ENCODE measurements at places on chromosomes 7 and 10.

DNA sequence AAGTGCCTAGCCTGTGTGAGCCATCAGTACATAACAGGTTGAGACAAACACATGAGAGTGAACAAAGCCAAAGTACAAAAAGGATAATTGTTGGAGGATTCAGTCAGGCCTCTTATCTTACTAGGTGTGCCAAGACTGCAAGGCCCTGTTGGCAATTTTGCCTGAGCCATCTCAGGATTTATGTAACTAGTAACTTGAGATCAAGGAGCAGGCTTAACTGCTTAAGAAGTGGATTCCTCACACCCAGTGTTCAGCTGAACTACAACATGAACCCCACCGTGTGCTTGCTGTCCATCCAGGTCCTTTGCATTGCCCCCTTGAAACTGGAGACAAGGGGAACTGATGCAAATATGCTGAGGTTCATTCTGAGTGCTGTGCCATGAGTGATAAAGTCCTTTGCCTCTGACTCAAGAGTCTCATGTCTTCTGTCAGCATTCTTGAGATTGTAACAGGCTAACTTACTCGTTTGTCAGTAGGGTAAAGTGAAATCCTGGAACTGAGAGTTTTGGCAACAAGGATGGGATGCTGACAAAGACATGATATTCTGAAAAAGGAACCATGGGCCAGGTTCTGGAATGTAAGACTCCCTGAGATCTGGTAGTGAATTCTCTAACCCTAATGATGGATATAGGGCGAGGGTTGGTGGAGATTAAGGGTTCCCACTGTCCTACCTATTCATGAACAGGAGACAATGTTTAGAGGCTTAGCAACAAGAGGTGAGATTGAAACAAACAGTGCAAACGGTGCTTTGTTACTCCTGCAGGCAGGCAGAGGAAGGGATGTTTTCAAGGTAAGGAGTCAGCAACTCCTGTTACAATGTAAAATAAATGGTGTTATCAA, 44.1 kb upstream of the GATAD1 start:
- DNase-seq: no peak

- DNase-seq: no peak
These were observed 214.2 kb downstream of the WDR11 start for GRCh38 chr10:121065330-121065729.

- DNase-seq: peak; percentile 44
These were observed 1.2 kb downstream of the CCM2 start for GRCh38 chr7:45001138-45001694.

DNA sequence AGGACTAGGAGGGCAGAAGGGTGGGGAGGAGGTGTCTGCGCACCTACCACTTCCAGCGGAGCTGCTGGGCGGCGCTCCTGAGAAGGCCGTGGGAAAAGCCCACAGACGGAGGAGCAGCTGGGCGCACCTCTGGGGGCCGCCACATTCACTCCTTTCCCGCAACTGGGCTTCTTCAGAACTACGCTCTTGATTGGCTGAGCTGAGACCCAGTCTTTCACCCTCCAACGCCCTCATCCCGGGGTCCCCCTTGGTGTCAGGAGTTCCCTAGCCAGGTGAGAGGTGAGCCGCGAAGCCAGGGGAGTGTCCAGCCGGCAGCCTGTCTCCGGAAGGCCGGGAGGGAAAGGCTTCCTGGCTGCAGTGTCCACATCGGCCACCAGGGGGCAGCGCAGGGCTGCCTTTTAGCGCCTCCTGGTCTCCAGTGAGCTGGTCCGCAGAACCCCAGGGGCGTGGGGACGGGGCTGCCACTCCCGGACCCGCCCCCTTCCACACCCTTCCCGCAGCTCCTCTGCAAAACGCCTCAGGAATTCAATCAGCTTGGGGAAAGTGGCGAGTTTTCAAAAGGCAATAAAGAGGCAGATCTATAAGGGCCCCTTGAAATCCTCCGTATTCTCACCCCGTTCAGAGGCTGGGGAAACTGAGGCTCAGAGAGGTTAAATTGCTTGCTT, 98.8 kb downstream of the CHST15 start:
- DNase-seq: peak; percentile 76

- no peak for DNase-seq
These were observed 31.3 kb downstream of the GRID1 start for GRCh38 chr10:86335257-86335656.

DNA sequence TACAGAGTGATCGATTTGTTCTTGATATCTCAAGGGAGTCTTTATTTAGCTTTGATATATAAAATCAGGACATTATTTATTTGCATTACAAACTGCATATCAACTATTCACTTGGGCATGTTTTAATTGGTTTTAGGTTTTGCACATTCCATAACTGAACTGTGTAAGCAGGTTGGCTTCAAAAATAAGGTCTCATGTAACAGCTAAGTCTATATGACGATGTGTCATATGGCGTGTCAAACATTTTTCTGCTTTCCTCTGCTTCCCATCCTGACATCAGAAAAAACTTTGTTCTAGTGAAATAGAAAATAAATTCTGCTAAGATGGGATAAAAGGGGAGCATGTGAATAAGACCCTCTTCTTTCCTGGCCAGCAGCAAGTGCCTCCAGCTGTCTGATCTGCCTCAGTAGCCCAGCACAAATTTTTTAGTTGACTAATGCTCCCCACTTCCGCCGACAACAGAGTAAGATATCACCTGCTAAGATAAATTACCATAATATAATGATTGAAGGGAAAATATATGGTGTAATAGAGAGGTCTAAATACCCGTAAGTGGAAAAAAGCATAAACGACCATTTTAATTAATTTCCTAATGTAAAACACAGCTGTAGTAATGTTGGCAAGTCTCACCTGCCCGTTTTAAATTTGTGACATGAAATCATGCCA, 180.5 kb downstream of the TAX1BP1 start:
- no peak for DNase-seq

- DNase-seq: no peak
These were observed 60.9 kb downstream of the TCERG1L start for GRCh38 chr10:131250454-131251145.

- DNase-seq: peak; percentile 65
These were observed 17.3 kb downstream of the MLXIPL start for GRCh38 chr7:73606801-73607691.

GRCh38 chr7:25171071-25171470, 46.0 kb upstream of the CYCS start:
- DNase-seq: no peak

- DNase-seq: no peak
These were observed 25.5 kb downstream of the SLC18A2 start for GRCh38 chr10:117266400-117266799.

DNA sequence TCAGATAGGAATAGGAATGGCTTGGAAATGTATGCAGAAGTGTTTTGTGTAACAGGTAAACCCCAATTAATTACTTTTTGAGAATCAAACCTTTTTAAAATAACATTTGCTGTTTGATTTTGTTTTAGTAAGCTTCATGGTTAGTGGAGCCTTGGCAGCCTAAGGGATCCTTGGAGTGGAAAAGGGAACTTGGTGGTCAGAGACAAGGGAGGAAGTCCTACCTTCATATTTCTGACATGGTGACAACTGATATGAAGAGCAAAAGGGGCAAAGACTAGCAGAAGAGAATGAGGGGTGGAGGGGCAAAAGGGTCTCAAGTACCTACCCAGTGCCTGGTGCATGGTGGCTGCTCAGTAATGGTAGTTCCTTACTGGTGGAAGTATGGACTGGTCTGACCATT, 32.3 kb downstream of the AHCYL2 start:
- no peak for DNase-seq

- DNase-seq: no peak
These were observed 531.2 kb upstream of the GHITM start for GRCh38 chr10:83607959-83608745.

DNA sequence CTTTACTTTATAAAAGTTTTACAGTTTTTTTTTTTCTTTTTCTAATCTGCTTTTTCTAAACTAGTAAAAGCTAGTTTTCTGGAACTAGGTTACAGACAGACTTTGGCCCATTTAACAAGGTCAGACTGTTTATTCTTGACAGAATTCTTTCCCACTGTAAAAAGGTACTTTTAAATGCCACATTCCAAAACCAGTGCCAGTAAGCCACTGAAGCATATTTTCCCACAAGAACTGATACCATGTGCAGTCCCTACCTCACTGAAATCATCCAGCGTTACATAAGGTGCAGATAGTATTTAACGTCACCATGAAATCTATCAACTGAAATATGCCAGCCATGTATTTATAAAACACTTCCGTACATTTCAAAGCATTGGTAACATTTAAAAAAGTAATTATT, 121.6 kb downstream of the CDK6 start:
- no peak for DNase-seq

DNA sequence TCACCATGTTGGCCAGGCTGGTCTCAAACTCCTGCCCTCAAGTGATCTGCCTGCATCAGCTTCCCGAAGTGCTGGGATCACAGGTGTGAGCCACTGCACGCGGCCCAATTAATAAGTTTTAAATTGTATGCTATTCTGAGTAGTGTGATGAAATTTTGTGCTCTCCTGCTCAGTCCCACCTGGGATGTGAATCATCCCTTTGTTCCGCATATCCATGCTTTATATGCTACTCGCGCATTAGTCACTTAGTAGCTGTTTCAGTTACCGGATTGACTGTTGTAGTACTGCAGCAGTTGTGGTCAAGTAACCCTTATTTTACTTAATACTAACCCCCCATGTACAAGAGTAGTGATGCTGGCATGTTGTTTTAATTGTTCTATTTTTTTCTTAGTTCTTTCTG, 47.3 kb upstream of the OIT3 start:
- no peak for DNase-seq

DNA sequence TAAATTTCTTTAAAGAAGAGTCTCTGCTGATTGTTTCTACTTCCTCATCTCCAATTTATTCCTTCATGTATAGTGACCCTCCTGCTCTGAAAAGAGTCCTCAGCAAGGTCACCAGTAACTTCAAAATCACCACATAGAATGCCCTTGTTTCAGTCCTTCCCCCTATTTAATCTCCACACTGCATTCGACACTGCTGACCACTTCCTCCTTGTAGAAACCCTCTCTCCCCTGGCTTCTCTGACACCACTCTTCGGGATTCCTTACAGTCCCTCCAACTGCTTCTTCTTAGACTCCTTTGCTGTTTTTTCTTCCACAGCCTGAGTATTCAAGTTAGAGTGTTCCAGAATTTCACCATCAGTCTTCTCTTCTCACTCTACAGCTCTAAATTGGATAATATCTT, 89.5 kb downstream of the VPS41 start:
- no peak for DNase-seq

- no peak for DNase-seq
These were observed 281.8 kb downstream of the POU6F2 start for GRCh38 chr7:39259391-39260003.

DNA sequence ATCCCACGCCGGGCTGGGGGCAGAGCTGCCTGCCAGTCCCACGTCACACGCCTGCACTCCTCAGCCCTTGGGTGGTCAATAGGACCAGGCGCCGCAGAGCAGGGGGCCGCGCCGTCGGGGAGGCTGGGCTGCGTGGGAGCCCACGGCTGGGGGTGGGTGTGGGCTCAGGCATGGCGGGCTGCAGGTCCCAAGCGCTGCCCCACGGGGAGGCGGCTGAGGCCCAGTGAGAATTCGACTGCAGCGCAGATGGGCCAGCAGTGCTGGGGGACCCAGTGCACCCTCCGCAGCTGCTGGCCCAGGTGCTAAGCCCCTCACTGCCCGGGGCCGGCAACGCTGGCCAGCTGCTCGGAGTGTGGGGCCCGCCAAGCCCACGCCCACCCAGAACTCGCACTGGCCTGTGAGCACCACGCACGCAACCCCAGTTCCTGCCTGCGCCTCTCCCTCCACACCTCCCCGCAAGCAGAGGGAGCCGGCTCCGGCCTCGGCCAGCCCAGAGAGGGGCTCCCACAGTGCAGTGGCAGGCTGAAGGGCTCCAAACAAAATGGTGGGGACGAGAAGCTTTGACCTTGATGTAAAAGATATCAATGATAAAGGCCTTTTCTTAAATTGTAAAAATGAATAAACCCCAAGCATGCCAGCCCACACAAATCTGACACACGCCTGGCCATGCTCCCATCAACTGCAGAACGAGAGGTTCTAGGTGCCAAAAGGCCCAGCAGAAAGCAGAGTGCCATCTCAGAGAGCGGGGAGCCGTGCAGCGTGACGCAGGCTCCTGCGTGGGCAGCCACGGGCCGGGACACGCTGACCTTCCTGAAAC, 255.5 kb downstream of the MAD1L1 start:
- no peak for DNase-seq

Data from stimulated activated CD4-positive, alpha-beta T cell treated with anti-CD3 and anti-CD28 coated beads, Interleukin-1b, Interleukin-23, amount 100 ng/mL, for 4 hours (primary cell).